ENCODE measurements at places on chromosomes 12 and 14.

DNA sequence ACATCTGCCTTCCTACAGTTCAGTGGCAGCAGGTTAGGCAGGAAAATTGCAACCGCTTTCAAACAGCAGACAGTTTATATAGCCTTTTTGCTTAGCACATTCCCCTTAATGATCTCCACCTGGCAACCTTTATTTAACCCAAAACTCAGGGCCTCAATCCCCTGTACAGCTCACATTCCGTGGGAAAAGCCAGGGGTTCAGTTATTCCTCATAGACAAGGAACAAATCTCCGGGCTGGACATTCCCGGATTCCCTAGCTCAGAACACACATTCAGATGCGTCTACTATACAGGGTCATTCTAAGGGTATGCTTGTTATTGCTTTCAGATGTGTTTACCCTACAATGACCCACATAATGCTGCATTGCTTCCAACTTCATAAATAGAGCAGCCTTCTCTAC is 73.8 kb upstream of the DCN start:
- no peak for DNase-seq

DNA sequence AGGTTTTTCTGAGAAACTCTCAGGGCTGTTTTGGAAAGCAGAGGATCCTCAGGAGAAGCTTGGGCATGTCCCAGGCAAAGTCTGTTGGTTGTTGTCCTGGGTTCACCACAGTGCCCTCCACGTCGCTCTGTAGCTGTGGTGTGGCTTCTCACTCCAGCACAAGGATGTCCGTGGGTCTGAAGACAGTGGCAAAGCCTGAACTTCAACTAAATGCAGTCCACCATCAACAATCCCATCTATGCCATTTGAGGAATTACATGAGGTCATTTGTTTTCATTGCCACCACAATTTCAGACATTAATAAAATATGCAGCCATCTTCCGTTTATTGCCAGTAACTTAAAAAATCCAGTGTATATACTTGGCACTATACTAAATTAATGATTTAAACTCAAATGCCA is 272.1 kb downstream of the LRIG3 start:
- no peak for DNase-seq

DNA sequence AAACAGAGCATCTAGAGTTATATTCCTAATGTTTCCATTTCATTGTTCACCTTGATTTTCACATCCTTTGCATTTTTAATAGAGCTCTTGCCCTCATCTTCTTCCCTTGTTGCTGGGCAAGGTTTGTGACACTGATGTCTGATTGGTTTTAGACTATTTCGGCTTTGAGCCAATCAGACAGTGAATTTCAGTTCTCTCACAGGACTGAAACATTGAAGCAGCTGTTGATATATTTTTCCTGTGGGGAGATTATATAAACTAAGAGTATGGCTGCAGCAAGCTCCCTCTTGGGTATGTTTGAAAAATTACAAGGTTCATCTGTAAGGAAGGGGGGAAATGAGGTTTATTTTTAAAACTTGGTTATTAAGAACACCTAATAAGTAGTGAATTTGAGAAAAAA is 51.2 kb downstream of the ATF7IP start:
- no peak for DNase-seq

- no peak for DNase-seq
Observed at GRCh38 chr12:75909714-75910656, 121.6 kb downstream of the PHLDA1 start.

- no peak for DNase-seq
Observed at GRCh38 chr14:35747379-35747778, 61.7 kb downstream of the RALGAPA1 start.

GRCh38 chr14:59406454-59407245 is 58.5 kb downstream of the GPR135 start:
- DNase-seq: no peak

GRCh38 chr12:116480210-116480810 is 78.9 kb upstream of the MAP1LC3B2 start:
- no peak for DNase-seq
